ENCODE measurements at places on chromosomes 5 and 9. TPM values are rescaled to one million over a fixed set of nuclear protein-coding genes. Genes with fewer than 3 reads are reported as not detected.

TMEM215 gene
- not detected for polyA plus RNA-seq

SPATA31E1 gene
- polyA plus RNA-seq = not detected

NR2F1-AS1 gene
- not detected for polyA plus RNA-seq

HRH2 gene
- polyA plus RNA-seq = 25.5 TPM

EIF4E1B gene
- not detected for polyA plus RNA-seq

SHLD3 gene
- 2.6 TPM for polyA plus RNA-seq

PPP3R2 gene
- 0.11 TPM for polyA plus RNA-seq

LURAP1L gene
- not detected for polyA plus RNA-seq

FGF1 gene
- polyA plus RNA-seq = not detected

LTC4S gene
- 0.65 TPM for polyA plus RNA-seq

BTNL8 gene
- polyA plus RNA-seq = 0.13 TPM

INSL4 gene
- polyA plus RNA-seq = not detected

GZMA gene
- 2.3 TPM for polyA plus RNA-seq

SLC36A2 gene
- not detected for polyA plus RNA-seq

ZNF474 gene
- polyA plus RNA-seq = 0.05 TPM

PRRX2 gene
- not detected for polyA plus RNA-seq

SPINK6 gene
- not detected for polyA plus RNA-seq
